Kidney glomerular epithelial cell (primary cell): ENCODE measurements at places on chromosomes 2 and 18.

GRCh38 chr2:175166216-175166824 lies 1.7 kb downstream of the ATF2 start:
- DNase-seq, result no peak

DNA sequence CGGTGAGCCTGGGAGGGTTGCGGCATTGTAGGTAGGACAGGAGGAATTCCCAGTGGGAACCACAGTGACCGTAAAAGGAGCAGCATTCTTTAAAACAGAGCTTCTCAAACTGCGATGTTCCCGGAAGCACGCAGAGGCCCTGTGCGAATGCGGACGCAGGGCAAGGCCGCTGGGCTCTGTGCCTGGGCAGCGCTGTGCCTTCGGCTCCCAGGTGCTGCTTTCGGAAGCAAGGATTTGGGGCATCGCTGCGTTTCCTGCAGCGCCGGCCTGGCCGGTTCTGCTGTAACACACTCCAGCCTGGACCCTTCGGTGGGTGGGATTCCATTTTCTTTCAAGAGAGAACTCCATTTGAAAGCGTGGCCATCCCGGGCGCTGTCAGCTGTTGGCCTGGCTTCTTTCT lies 118.6 kb downstream of the PTGR3 start:
- no peak for DNase-seq

DNA sequence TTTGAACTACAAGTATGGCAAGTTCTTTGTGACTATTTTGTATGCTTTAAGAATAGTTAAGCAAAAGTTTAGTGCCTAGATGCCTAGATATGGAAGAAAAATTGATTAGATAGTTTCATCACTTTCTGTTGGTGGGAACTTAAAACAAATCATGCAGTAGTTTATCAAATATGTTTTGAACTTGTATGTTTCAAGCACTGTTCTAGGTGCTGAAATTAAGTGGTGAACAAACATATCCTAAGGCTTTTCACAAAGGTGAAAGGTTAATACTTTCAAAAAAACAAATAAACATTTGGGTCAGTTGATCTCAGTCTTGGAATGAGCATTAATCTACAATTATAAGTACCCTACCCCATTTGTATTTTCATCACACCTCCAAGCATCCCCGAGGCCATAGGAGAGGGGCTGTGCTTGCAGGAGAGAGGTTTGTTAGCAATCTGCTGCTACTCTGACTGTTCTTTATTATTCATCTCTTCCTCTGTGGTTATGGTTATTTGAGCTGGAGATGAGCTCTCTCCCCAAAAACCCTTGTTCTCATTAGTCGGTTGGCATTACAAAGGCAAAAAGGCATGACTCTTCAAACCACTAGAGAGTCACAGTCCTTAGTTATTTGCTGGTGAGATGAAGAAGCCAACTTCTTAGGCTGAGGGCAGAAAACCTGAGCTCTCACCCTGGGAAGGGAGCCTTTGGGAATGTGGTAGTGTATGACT lies 103.9 kb upstream of the FHL2 start:
- no peak for DNase-seq

- peak; percentile 58 for DNase-seq
Observed at GRCh38 chr2:236745420-236746210, 176.0 kb downstream of the ACKR3 start.

GRCh38 chr2:52862801-52863200 lies 904.8 kb upstream of the CHAC2 start:
- DNase-seq, result peak; percentile 43

GRCh38 chr18:28459587-28459986 lies 282.7 kb upstream of the CDH2 start:
- DNase-seq, result no peak

- DNase-seq, result no peak
Observed at GRCh38 chr2:48313036-48313877, 216.7 kb upstream of the STON1 start.

DNA sequence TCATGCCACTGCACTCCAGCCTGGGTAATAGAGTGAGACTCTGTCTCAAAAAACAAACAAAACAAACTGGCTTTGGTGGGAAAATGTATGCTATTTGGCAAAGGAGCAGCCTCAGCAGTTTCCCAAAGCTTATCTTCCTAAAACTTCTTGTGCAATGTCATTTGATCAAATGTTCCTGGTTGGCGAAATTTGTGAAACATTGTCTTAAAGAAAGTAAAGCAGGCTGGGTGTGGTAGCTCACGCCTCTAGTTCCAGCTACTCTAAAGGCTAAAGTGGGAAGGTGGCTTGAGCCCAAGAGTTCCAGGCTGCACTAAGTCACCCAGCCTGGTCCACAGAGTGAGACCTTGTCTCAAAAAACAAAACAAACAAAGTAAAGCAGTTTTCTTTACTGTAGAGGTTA lies 17.3 kb upstream of the TAF4B start:
- DNase-seq, result no peak

GRCh38 chr2:42493468-42494354 lies at the start of gene KCNG3:
Gene KCNG3 (minus strand): TSS chr2:42493982. CDS start chr2:42493501, 481 bp downstream.
- DNase-seq, result no peak

DNA sequence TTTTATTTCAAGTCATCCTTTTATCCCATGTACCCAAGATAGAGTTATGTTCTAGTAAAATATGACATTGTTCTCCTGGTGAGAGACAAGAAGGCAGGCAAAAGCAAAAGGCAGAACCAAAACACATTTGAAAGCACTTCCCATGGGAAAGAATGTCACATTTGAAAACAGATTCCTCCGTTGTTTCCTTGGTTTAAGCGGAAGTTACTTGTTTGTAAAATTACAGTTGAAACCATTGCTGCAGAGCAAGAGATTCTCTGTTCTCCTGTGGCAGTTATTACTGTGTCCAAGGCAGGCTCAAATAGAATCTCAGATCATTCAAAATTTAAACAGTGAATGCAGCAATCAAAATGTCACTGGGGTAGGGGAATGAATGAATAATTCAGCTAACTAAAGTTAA lies 149.6 kb downstream of the MTCL1 start:
- no peak for DNase-seq

- DNase-seq, result no peak
Observed at GRCh38 chr2:98854682-98855081, 81.3 kb downstream of the CRACDL start.

GRCh38 chr2:101474731-101475384 lies at the start of gene RFX8:
Gene RFX8 (minus strand): TSS chr2:101475112. CDS start chr2:101466848, 8,264 bp downstream.
- no peak for DNase-seq

DNA sequence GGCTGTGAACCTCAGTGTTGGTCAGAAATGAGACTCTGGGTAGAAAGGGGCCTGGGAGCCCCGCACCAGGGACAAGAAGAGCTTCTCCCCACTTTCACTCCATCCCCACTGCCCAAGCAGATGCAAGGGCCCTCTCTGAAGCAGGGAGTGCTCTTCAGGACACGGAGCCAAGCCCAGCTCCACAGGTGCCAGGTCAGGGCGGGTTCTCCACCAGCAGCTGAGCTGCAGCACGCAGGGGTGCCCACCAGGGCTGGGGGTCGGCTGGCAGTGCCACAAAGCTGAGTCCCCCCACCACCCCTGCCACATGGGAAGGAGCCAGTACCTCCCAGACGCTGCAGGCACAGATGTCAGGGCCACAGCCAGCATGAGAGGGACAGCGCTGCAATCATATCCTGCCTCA lies 106.2 kb downstream of the INHBB start:
- DNase-seq, result no peak

DNA sequence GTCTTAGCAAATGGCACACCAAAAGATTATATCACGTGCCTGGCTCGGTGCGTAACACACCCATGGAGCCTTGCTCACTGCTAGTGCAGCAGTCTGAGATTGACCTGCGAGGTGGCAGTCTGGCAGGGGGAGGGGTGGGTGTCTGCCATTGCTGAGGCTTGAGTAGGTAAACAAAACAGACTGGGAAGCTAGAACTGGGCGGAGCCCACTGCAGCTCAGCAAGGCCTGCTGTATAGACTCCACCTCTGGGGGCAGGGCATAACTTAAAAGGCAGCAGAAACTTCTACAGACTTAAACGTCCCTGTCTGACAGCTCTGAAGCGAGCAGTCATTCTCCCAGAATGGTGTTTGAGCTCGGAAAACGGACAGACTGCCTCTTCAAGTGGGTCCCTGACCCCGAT lies 55.9 kb upstream of the FSHR start:
- DNase-seq, result no peak

DNA sequence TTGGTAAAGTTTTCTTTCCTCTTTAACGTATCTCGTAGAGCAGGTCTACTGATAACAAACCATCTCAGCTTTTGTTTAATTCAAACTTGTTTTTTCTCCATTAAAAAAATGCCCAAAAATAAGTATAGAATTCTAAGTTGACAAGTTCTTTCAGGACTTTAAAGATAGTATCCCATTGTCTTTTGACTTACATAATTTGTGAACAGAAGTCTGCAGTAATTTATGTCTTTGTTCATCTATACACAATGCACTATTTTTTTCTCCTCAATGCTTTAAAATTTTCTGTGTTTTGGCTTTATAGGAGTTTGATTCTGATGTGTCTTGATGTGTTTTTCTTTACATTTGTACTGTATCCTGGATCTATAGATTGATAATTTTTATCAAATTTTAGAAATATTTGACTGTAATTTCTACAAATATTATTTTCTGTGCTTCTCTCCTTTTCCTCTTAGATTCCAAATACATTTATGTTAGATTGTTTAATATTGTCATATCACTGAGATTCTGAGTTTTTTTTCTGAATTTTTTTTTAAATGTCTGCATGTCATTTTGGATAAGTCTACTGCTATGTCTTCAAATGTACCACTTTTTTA lies 143.3 kb downstream of the FTCDNL1 start:
- no peak for DNase-seq

DNA sequence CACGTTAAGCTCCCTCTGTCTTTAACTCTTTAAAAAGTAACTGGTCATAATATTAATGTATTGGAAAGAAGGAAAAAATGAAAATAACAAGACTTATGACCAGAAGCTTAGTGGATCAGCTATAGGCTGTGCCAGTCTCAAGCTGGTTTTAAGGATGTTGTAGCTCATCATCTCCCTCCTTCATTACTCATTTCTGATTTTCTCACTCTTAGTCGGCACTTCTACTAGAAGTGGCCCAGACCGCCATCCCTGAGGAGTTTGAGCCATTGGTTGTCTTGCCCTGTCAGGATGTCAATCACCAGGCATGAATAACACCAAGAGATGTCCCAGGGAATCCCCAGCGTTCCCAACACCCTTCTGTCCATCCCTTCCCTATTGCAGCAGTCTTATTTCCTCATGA lies 151.5 kb downstream of the ASXL3 start:
- no peak for DNase-seq

GRCh38 chr2:224357098-224357901 lies 44.6 kb downstream of the FAM124B start:
- peak; percentile 58 for DNase-seq

DNA sequence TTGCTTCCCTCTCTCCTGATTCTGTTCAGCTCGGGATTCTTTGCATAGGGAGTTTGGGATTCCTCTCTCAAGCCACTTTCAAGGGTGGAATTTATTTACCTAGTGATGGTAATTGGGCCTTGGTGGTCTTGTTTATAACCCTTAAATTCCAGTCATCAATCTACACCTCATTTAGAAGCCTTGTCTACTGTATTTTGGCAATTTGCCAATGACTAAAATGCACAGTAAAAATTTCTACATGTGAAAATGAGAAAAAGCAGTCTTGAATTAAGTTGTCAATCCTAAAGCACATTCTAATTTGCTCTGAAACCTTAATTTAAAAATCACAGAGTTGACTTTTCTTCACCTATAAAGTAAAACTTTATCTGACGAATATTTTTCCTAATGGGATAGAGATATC lies 749.2 kb upstream of the CRIM1 start:
- DNase-seq, result no peak

GRCh38 chr18:13477147-13477683 lies 249.1 kb downstream of the FAM210A start:
- DNase-seq, result no peak

GRCh38 chr2:36277146-36277808 lies 78.3 kb upstream of the CRIM1 start:
- peak; percentile 26 for DNase-seq

- peak; percentile 55 for DNase-seq
Observed at GRCh38 chr2:100730290-100730868, 89.6 kb upstream of the NPAS2 start.

- peak; percentile 49 for DNase-seq
Observed at GRCh38 chr2:234564699-234565098, 67.8 kb upstream of the ARL4C start.

- DNase-seq, result no peak
Observed at GRCh38 chr2:129915303-129915840, 64.1 kb upstream of the RAB6C start.

- DNase-seq, result no peak
Observed at GRCh38 chr18:36451454-36452251, 154.1 kb downstream of the FHOD3 start.

DNA sequence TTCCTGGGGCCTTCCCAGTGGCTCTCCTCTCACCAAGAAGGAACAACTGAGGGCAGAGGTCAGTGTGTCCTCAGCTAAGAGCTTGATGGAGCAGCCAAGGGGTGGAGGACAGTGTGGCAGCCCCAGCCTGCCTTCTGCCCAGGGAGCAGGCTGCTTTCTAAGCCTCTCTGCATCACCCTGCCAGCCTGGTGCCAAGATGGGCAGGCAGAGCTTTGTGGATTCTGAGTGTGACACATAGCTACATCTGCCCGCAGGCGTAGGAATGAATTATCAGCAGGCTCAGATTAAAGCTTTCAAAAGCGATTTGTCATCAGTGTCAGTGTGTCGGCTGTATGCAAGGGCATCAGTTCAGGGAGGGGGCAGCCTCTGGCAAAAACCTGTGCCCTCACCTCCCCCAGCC lies 8.7 kb downstream of the MAL start:
- no peak for DNase-seq

DNA sequence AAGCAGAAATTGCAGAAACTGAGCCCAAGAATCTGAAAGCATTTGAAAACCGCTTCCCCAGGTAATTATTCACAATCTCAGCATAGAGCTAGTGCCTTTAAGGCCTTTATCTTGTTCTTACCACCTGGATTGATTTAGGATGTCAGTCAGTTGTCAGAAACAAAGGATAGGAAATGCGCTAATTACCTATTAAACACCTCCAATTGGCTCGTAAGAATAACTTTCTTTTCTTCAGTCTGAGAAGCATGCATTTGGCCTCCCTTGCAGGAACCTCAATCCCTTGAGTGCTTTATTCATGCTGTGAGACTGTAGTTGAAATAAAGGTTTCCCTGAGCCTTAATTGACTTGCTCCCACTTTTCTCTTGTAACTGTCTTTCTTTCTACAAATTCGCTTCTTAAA lies 400.3 kb upstream of the LRATD1 start:
- DNase-seq, result no peak

DNA sequence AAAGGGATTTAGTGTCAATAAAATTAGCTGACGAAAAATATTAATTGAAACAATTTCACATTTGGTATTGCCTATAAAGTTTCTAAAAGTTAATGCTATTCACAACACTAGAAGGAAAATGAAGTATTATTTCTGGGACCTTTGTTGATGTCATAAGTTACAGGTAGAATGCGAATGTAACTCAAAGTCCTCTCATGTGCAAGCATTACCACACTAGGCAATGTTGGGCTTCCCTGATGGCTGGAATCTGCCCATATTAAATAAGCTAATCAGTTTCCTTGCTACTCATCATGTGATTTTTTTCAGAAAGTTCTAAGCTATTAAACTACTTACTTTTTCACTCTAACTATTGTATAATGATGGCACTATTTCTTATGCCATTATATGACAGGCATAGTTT lies 44.6 kb downstream of the COBLL1 start:
- no peak for DNase-seq

GRCh38 chr2:11405599-11406266 lies 60.2 kb downstream of the E2F6 start:
- no peak for DNase-seq
